Hepatic stellate cell (primary cell): ENCODE measurements at places on chromosomes 5 and 9.

- DNase-seq, result no peak
These were observed at the start of gene UNC5A for GRCh38 chr5:176810081-176810597. TSS of gene UNC5A (plus strand) at chr5:176810559. CDS start at chr5:176810751, 192 bp downstream.

DNA sequence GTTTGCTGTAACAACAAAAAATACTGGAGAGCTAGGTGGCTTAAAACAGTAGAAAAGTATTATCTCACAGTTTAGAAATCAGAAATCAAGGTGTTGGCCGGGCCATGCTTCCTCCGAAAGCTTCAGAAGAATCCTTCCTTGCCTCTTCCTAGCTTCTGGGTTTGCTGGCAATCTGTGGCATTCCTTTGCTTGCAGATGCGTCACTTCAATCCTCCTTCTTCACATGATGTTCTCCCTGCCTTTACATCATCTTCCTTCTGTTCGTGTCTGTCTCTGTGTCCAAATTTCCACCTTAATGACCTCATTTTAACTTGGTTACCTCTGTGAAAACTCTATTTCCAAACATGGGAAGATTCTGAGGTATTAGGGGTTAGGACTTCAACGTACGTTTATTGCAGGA lies 90.4 kb upstream of the CHD1 start:
- DNase-seq, result no peak

- DNase-seq, result peak; percentile 35
These were observed 2.0 kb downstream of the DENND1A start for GRCh38 chr9:123927625-123928532.

GRCh38 chr9:88716596-88717290 lies 181.8 kb downstream of the NXNL2 start:
- no peak for DNase-seq

GRCh38 chr9:107928701-107929371 lies 439.3 kb upstream of the KLF4 start:
- no peak for DNase-seq

- no peak for DNase-seq
These were observed 914.4 kb upstream of the SEMA6A start for GRCh38 chr5:117488976-117489500.

DNA sequence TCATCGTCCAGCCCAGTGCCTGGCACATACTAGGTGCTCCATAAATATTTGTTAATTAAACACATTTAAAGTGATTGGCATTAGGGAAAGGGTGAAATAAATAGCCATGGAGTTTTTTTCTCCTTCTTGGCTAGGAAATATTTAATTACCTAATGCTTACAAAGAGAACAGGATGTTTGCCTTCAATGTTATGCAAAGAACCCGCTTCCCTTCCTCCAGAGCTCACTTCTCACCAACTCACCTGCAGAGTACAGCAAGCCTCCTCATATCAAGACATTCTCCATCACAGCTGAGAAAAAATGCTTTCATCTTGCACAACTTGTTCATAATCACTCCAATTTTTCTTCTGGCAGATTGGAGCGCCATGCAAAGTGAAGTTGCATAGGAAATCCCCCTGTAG lies 161.7 kb upstream of the STK32A start:
- no peak for DNase-seq

GRCh38 chr5:139651043-139651834 lies 3.1 kb downstream of the CXXC5 start:
- peak; percentile 82 for DNase-seq
